ENCODE measurements at places on chromosomes 3 and 15.

DNA sequence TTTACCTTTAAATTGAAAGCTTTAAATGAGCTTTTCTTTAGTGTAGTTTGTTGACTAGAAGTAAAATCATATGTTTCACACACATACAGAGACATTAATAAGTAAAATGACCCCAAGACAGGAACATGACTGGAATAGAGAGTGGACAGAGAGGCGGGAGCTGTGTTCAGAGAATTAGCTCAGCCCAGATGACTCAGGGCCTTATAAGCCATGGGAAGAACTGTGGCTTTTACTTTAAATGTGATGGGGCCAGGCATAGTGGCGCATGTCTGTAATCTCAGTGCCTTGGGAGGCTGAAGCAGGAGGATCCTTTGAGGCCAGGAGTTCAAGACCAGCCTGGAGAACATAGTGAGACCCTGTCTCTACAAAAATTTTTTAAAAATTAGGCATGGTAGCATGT lies 26.7 kb downstream of the SACM1L start:
- no peak for DNase-seq

- no peak for DNase-seq
These were observed 245.2 kb downstream of the IL20RB start for GRCh38 chr3:137202941-137203340.

- DNase-seq: no peak
These were observed 32.4 kb upstream of the MYO1E start for GRCh38 chr15:59405079-59405478.

GRCh38 chr3:129195731-129196256 lies 12.1 kb upstream of the CNBP start:
- DNase-seq: peak; percentile 83

DNA sequence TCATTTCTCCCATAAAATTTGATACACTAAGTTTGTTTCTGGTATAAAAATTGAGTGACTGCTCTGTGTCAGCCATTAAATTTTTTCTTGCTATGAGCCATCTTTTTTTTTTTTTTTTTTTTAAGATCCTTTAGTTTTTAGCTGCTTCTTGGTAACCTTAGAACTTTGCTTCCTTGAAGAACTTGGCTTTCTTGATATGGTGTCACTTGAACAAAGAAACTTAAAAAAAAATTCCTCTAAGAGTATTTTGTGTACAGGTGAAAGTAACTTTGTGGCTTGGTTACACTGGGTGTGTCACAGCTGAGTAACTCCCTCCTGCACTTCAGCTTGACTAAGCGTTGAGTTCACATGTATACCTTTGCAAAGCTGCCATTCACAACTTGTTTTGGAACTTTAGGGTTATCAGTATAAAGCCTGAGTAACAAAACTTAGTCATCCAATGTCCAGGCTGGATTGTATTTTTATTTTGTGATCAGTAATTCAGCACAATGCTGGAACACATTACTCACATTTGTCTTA lies 6.5 kb downstream of the CHD2 start:
- DNase-seq: no peak
